Melanocyte of skin (primary cell): ENCODE measurements at places on chromosomes 3 and 15. TPM values are rescaled to one million over a fixed set of nuclear protein-coding genes. Genes with fewer than 3 reads are reported as not detected.

Gene ZNF148
- 19.6 and 28.0 TPM in 2 replicates for total RNA-seq

Gene ALPK3
- total RNA-seq: under 0.01 and 0.34 TPM in 2 replicates

Gene TLR9
- total RNA-seq: not detected in 2 replicates

Gene CEMIP
- total RNA-seq: 5.6 and 9.7 TPM in 2 replicates

Gene BFSP2
- not detected in 2 replicates for total RNA-seq

Gene RGMA
- 2.3 and 2.5 TPM in 2 replicates for total RNA-seq

Gene TICRR
- 11.9 and 12.0 TPM in 2 replicates for total RNA-seq

Gene RHOA
- 325 and 513 TPM in 2 replicates for total RNA-seq

Gene CCDC191
- 0.67 and 1.1 TPM in 2 replicates for total RNA-seq

Gene ANKRD34C
- total RNA-seq: not detected in 2 replicates

Gene FGD5
- total RNA-seq: not detected in 2 replicates

Gene ILDR1
- total RNA-seq: not detected in 2 replicates

Gene WDR6
- 52.0 and 60.0 TPM in 2 replicates for total RNA-seq

Gene GJD2
- not detected in 2 replicates for total RNA-seq

Gene CMC1
- total RNA-seq: 6.2 and 7.3 TPM in 2 replicates

Gene CPLX3
- 0.15 TPM in 1 of 2 replicates, not detected in the other for total RNA-seq

Gene RNF7
- total RNA-seq: 28.6 and 54.3 TPM in 2 replicates

Gene ATP10A
- total RNA-seq: 94.6 and 101 TPM in 2 replicates

Gene SLITRK3
- not detected in 2 replicates for total RNA-seq
